Activated gamma-delta T cell treated with Interleukin-2 at 50 U/mL for 16 hours (primary cell): ENCODE measurements at places on chromosomes 7 and 10.

- peak; percentile 43 for DNase-seq
Observed at GRCh38 chr10:133379152-133379800, at the start of gene PAOX. TSS of gene PAOX (plus strand) at chr10:133379262. CDS start at chr10:133379317, 55 bp downstream.

DNA sequence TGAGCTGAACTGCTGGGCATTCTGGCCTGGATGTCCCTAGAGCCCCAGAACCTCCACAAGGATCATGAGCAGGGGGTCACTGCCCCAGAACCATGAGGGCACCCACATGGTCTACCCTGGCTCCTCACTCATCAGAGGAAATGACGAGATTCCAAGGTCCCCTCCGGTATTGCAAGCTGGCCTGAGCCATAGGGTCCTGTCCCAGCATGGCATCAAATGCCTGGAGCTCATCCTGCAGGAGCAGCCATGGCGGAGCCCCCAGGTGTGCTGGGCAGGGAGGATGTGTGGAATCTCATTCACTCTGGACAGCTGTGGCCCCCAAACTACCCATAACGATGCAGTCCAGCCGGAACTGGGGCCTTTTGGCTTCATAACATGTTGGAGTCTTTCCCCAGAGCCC lies 66.6 kb upstream of the ANTXRL start:
- no peak for DNase-seq

GRCh38 chr10:9274206-9274755 lies 1219.8 kb downstream of the GATA3 start:
- no peak for DNase-seq

DNA sequence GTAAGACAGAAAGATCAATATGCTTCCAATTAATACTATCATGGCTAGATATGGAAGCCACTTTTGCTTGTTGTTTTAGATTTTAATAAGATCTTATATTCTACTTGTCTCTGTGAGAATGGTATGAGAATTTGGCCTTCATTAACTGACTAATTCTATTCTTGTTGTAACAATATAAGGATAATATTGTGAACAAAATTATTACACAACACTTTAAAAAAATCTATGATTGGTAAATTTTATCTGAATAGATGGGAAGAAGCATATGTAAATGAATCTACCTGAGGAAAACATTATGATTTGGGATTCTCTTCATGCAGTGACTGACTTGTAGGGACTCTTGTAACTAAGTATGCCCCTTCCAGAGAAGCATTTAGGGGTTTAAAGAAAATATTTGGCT lies 308.9 kb upstream of the KCND2 start:
- DNase-seq: no peak

GRCh38 chr10:47288236-47288635 lies 11.8 kb upstream of the GDF10 start:
- DNase-seq: no peak

- DNase-seq: no peak
Observed at GRCh38 chr10:29089091-29089490, 199.8 kb upstream of the LYZL1 start.

GRCh38 chr7:122268101-122268500 lies 36.4 kb downstream of the FEZF1 start:
- DNase-seq: no peak

- DNase-seq: no peak
Observed at GRCh38 chr10:43904301-43904700, 255.6 kb upstream of the ZNF32 start.

DNA sequence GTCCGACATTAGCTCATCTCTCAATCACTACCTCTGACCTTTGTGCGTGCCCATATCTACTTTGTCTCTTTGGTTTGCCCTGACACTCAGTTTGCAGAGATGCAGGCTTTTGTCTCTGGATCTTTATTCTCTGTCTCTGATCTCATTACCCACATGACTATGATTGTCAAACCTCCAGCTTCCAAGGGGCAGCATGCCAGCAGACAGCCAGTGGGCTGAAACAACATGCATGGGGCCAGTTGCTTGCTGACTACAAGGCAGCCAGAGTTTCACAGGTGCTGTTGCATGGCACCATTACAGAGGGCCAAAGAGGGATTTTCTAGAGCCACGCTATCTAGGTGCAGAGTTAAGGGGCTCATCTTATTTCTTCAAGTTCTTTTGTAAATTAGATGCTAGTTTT lies 146.2 kb downstream of the SPAG6 start:
- no peak for DNase-seq

GRCh38 chr7:603152-603951 lies 83.7 kb upstream of the PDGFA start:
- DNase-seq: peak; percentile 36

- no peak for DNase-seq
Observed at GRCh38 chr7:121752706-121753105, 120.3 kb upstream of the PTPRZ1 start.

DNA sequence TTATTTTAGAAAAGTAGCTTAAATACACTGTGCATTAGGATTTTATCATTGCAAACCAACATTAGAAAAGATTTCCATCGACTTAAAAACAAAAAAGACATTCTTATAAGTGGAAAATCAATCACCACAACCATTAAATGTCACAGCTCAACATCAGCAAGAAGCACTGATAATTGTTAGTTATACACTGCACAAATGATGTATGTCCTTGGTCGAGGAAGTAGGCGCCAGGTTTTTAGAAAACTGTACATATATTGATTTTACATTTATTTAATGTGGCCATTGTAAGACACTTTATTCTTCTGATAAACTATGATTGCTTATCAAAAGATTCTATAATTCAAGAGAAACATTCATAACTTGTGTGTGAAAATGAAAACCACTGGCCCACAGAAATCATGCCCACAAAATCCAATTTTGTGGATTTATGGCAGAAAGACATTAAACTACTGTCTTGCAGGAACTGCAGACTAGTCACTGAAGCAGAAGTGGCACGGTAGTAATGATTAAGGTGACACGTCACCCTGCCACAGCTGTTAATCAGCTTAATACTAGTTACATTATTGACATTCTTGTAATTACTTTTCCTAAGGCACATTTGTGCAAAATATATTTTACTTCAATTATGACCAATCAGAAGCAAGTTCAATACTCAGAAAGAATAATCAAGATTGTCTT lies 79.4 kb downstream of the VPS41 start:
- DNase-seq: no peak

DNA sequence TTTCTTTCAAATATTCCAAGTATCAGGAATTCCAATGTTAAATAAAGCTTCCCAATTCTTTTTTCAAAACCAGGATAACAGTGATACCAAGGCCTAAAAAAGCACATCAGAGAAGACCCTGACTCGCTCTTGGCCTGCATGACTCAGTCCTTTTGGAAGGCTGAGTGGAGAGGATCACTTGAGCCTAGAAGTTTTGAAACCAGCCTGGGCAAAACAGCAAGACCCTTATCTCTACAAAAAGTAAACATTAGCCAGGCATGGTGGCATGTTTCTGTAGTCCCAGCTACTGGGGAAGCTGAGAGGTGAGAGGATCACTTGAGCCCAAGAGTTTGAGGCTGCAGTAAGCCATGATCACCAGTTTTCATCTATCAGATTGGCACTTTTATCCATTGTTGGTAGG lies 18.7 kb downstream of the NFE2L3 start:
- no peak for DNase-seq

DNA sequence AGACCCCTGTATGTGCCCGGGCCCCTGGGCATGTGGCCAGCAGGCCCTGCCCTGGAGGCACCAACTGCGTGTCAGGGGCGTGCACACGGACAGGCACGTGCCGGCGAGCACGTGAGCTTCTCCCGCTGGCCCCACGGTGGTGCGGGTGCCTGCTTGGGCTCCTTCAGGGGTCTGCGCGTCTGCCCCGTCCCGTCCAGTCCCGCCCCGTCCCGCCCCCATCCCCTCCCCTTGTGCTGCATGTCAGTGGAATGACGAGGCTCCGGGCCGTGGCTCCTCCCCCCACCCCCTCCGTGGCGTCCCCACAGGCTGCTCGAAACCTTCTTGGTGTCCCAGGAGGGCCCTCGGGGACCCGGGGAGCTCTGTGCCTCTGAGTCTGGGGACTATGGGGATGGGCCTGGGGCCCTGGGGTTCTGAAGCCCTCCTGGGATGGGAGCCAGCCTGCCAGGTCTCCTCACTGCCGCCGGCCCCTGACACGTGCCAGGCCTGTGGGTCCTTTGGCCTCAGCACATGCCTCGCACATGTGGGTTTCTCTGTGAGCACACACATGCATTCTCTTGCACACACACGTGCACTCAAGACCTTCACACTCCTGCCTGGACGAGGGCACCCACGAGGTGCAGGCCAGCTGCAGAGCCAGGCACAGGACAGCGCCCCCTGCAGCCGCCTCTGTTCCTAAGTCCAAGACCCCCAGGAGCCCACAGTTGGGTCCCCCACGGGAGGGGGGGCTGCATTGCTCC lies 27.5 kb upstream of the AMZ1 start:
- DNase-seq: no peak

DNA sequence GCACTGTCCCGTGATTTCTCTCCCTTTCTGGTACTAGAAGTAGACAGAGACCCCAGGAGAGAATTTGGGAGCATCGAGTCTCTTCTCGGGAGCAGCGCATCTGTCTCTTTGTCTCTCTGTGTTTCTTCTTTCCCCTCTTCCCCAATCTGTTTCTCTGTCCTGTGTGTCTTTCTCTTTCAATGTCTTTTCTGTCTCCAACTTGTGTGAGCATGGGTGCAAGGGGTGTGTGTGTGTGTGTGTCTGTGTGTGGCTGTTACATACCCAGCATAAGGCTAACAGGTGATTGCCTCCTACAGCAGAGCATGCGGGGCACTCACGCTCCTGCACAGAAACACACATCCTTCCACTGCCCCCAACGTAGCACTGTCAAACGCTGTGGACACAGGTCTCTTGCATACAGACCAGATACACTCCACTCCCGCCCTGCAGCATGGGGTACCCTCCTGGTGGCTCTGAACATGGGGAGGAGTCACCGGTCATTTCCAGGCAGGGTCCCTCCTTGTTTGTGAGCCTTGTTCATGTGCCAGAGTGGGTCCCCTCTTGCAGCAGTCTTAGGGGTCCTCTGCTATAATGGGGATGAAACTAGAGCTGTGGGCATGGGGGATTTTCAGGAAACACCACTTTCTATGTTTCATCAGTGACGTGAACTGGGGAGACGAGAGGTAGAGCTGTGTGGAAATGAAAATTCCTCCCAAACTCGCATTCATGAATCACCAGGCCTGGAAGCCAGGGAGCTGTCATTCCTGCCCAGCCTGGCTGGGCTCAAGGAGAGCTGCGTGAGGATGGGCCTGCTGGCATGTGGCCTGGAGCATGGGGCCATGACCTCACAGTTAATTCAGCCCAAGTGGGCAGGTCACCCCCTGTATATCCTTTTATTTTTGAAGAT lies 980 bp downstream of the ADAMTS14 start:
- no peak for DNase-seq
